T-helper 1 cell (primary cell): ENCODE measurements at places on chromosomes 11 and 22.

DNA sequence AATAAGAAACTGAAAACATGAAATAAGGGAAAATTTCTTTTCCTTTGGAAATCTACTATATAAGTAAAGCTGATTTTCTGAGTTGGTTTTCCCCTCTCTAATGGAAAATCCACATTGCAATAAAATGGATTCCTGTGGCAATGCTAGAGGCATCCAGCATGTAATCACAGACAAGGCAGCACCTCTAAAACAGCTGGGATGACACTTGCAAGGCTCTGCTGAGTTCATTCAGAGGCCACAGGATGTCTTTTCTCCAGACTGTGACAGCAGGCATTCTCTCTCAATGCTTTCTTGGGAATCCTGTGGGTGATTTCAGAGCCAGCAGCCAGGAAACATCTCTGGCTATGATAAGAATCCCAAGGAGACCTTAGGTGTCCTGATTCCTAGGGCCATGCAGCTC, 201.3 kb upstream of the BLID start:
- no peak for DNase-seq

- DNase-seq = no peak
These were observed 3.2 kb downstream of the OR4D6 start for GRCh38 chr11:59459916-59460315.

GRCh38 chr22:19580291-19580890, 56.2 kb upstream of the CLDN5 start:
- DNase-seq = no peak

GRCh38 chr22:41888627-41889200, 26.2 kb downstream of the SHISA8 start:
- no peak for DNase-seq

- DNase-seq = no peak
These were observed 478.4 kb downstream of the BRD1 start for GRCh38 chr22:49349181-49349835.

GRCh38 chr11:74909385-74909784, 39.5 kb downstream of the XRRA1 start:
- no peak for DNase-seq
